ENCODE measurements at places on chromosomes 11 and 22.

GRCh38 chr11:94417386-94417987 lies 16.3 kb upstream of the GPR83 start:
- DNase-seq, result no peak

GRCh38 chr11:68266936-68267880 lies 4.6 kb downstream of the C11orf24 start:
- no peak for DNase-seq

DNA sequence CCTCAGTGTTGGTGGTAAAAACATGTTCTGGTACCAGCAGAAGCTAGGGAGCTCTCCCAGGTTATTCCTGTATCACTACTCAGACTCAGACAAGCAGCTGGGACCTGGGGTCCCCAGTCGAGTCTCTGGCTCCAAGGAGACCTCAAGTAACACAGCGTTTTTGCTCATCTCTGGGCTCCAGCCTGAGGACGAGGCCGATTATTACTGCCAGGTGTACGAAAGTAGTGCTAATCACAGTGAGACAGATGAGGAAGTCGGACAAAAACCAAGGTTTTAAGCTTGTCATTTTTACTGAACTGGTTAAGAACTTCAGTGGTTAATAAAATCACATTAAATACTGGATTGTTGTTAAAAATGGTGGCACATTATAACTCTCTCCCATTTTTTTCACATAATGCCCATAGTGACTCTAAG lies 42.6 kb upstream of the VPREB1 start:
- DNase-seq, result no peak

GRCh38 chr22:26210334-26210733 lies 41.1 kb downstream of the SEZ6L start:
- no peak for DNase-seq

DNA sequence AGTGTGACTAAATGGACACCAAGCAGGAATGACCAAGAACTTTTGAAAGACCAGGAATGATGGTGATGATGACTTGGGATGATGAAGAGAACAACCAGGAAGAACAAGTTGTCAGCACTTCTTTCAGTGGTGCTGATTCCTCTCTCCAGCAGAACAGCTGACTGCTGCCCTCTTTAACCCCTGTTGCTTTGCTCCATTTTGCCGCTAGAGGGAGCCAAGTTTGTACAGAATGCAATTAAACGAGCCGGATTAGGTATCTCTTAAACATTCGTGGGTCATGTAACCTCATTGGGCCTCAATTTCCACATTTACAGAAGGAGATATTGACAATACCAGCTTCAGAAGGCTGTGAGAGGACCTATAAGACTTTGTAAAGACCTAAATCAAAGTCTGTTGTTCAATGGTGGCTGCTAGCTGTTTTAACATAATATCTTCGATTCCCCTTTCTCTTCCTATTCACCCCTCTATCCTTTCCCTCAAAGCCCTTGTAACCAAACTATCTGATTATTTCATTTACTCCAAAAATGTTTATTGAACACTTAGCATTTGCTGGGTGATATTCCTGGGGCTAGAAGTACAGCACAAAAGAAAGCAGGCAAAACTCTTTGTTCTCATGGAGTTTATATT lies 1.9 kb downstream of the OR4S1 start:
- DNase-seq, result peak; percentile 11

GRCh38 chr11:47148270-47148669 lies 28.4 kb downstream of the ARFGAP2 start:
- no peak for DNase-seq

DNA sequence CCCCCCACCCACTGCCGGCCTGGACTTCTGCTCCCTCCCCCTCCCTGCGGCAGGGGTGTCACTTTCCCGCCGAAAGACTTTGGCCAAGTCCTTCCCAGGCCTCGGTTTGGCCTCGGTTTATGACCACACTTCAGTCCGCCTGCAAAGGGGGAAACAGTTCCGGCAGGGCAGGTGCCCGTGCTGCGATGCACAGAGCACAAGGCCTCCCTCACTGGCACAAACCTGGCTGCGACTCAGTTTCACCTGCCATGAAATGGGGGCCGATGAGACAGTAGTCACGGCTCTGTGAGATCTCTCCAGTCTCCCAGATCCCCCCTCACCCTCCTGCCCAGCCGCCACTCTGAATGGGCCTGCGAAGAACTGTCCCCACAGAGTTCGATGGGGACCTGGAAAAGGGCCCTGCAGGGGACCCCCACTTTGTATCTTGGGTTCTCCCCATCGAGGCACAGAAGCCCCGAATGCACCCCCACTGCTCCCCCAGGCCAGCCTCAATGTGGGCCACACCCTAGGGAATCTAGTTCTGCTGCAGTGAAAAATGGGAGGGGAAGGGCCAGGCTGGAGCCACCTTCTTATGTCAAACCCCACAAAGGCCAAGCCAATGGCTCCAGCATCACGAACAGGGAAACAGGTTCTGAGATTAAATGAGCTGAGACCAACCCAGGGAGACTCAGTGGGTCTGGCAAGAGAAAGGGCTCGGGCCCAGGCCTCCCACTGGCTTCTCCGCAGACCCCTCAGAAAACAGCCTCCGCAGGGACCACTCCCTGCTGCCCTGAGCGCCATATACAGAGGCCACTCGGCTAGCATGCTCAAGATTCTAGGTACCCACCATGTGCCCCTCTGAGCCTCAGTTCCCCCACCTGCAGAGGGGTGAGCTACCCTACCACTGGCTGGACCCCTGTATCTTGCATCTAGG lies 29.0 kb downstream of the ARVCF start:
- no peak for DNase-seq

DNA sequence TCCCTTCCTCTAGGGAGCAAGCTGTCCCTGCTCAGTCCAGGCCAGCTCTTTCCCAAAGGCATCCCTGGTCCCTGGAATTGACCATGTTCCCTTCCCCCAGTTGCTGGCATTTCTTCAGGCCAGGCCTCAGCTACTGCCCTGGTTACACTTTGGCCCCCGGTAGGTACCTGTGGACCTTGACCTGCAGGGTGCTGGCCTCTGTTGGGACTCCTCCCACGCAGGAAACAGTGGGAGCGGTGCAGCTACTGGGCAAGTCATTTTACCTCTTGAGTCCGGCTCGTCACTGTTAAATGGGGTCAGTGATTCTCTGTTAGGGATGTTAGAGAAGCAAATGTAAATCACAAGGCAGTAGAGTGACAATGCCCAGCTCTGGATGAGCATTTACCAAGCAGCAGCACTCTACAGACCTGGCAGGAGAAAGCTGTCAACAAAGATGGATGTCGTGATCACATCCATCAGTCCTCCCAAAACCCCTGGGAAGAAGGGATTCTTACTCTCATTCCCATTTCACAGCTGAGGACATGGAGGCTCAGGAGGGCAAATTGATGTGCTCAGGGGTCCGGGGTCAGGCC lies 16.9 kb downstream of the MYO7A start:
- DNase-seq, result no peak

DNA sequence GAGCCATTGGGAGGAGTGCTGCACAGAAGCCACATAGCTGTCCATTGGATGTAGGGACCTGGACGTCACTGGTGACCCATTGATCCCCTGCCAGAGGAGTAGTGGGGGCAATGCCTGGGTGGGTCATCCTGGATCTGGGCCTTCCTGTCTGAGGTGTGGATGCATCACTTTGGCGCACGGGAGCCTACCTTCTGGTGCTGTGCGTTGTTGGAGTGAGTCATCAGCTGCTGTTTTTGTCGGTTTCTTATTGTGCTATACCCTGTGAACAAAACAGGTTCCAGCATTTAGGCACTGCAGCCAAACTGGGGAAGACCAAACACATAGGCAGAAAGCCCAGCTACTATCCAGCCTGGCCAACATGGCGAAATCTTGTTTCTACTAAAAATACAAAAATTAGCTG lies 3.2 kb downstream of the TAF6L start:
- DNase-seq, result no peak

- no peak for DNase-seq
Measured at GRCh38 chr11:57751676-57752253, at the start of gene BTBD18. BTBD18 (minus strand) TSS chr11:57751819; CDS start chr11:57751188, 631 bp downstream.

- DNase-seq, result no peak
Measured at GRCh38 chr11:43359422-43359818, 700 bp downstream of the TTC17 start.

- no peak for DNase-seq
Measured at GRCh38 chr11:134406264-134407185, 5.5 kb downstream of the B3GAT1 start.

- DNase-seq, result no peak
Measured at GRCh38 chr22:20178075-20178914, 27.4 kb upstream of the CCDC188 start.

GRCh38 chr11:16902182-16902581 lies 112.0 kb downstream of the PLEKHA7 start:
- no peak for DNase-seq

GRCh38 chr22:22425783-22426624 lies 82.5 kb downstream of the ZNF280B start:
- no peak for DNase-seq
